ENCODE measurements at places on chromosomes 4 and X.
A peak's percentile ranks its signal among the peaks of the same experiment; 100 is the strongest.

DNA sequence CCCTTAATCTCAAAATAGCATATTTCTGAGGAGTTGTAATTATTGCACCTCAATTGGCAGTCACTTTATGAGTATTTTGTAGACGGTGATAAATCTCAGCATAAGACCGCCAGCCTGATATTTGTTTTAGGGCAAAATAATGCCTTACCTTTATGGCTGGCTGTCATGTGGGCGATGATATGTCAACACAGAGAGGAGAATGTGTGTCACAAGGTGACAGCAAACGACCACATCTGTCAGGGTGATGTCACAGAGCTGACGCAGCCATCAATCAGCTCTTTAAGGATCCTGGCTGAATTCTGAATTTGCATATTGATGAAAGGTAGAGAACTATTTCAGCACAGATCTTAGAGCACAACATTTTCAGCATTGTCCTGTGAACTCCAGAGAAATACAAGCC, 209.7 kb downstream of the CEP135 start:
- no peak for DNase-seq

- DNase-seq, result no peak
These were observed 4.4 kb downstream of the GSPT2 start for GRCh38 chrX:51747671-51748070.

DNA sequence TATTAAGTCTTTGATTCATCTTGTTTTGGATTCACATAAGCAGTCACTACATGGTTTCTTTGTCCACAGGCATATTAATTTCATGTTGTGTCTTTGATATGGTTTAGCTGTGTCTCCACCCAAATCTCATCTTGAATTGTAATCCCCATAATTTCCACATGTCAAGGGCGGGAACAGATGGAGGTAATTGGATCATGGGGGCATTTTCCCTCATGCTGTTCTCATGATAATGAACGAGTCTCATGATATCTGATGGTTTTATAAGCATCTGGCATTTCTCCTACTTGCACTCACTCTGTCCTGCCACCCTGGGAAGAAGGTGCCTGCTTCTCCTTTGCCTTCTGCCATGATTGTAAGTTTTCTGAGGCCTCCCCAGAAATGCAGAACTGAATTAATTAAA, 1811.2 kb upstream of the PCDH10 start:
- DNase-seq, result no peak

- DNase-seq, result no peak
These were observed 430.9 kb downstream of the C4orf33 start for GRCh38 chr4:129526812-129527211.

- no peak for DNase-seq
These were observed 215.2 kb upstream of the PSAPL1 start for GRCh38 chr4:7649741-7650531.

GRCh38 chr4:108943976-108944591, 181.2 kb upstream of the ETNPPL start:
- no peak for DNase-seq

- DNase-seq, result no peak
These were observed 57.5 kb upstream of the DYNLT3 start for GRCh38 chrX:37904833-37905232.

- no peak for DNase-seq
These were observed 40.2 kb upstream of the EPGN start for GRCh38 chr4:74267998-74268606.

GRCh38 chrX:72305286-72306084, at the start of gene CITED1:
Gene CITED1 (minus strand): TSS chrX:72305914. CDS start chrX:72302869, 3,045 bp downstream.
- no peak for DNase-seq

DNA sequence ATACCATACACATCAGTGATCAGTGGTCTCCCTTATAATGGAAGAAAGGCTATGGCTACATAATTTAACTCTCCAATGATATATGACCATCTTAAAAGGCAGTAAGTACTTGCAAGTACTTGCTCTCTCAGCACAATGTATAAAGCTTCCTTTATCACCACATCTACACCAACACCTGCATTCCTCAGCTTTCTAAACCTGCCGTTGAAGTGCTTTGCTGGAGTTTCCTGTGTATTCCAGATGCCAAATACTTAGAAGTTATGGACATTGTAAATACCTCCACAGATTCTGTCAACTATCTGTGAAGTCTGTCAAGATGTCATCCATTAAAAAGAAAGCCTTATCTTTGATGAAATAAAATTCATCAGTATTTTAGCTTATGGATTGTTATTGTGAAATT, 335.0 kb upstream of the GALNTL6 start:
- DNase-seq, result no peak

GRCh38 chr4:23268072-23268771, 575.5 kb downstream of the GBA3 start:
- no peak for DNase-seq

- peak; percentile 54 for DNase-seq
These were observed 58.2 kb upstream of the DYNLT3 start for GRCh38 chrX:37905436-37906147.

- no peak for DNase-seq
These were observed 9.4 kb downstream of the PLCXD1 start for GRCh38 chrX:290476-291166.

DNA sequence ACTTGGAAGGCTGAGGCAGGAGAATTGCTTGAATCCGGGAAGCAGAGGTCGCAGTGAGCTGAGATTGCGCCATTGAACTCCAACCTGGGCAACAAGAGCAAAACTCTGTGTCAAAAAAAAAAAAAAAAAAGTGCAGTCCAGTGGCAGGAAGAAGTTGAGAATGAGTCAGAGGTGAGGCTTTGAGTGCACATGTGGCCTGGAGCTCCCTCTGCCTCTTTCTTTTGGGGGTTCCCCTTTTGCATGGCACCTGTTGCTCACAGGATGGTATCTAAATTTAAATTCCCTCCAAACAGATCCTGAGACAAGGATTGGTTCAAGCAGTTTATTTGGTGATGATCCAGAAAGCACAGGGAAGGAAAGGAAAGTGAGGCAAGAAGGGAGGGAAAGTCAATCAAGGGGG, 151.4 kb upstream of the STX18 start:
- no peak for DNase-seq

DNA sequence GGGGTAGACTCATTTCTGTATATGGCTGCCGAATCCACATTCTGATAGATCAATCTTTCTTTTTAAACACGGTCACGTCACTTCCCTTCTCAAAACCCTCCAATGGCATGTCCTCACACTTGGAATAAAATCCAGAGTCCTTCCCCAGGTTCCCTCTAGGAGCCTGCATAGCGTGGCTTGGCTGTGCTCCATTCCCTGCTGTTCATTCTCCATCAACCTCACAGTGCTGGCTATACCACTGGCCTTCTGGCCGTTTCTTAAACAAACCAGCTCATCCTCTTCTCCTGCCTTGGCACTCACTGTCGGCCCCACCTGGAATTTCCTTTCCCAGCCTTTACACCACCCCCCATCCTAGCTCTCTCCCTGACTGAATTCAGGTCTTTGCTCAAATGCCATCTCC, 77.1 kb downstream of the RBM47 start:
- no peak for DNase-seq

DNA sequence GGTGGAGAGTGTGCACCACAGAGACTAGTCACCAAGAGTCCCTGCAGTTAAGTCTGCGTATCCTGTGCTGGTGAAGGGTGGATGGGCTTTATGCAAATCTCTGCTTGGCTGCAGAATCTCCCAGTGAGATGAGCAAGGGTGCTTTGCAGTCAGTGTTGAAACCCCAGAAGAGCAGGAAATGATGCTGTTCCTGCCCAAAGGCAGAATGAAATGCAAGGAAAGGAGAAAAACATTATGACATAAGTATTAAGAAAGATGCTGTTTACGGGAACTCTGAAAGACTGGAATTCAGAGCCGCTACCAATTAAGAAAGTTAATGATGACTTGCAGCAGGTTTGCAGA, 25.4 kb upstream of the ACSL1 start:
- DNase-seq, result no peak

- DNase-seq, result no peak
These were observed 67.4 kb downstream of the GLRB start for GRCh38 chr4:157143369-157143768.

DNA sequence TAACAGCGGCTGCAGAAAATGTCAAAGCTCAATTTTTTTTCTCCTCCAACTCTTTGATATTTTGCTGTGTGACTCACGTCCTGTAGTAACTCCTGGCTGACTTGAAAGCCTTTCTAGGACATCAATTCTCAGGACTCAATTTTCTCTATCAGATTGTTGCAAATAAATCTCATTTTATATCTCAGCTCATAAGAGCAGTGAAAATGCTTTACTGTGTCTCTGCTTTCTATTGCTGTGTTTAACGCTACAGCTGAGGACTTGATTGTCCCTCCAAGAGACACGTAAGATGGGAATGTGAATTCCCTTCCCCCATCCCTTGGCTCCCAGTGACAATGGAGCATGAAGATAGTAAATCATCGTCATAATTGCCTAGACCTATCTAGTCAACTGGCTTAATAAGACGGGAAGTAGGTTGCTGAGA, 20.5 kb upstream of the CBR4 start:
- no peak for DNase-seq

- no peak for DNase-seq
These were observed 1.5 kb upstream of the FAM193A start for GRCh38 chr4:2534904-2535375.

GRCh38 chrX:25202827-25203226, 187.1 kb upstream of the ARX start:
- DNase-seq, result no peak

- no peak for DNase-seq
These were observed 513.0 kb downstream of the FSTL5 start for GRCh38 chr4:161650812-161651211.

DNA sequence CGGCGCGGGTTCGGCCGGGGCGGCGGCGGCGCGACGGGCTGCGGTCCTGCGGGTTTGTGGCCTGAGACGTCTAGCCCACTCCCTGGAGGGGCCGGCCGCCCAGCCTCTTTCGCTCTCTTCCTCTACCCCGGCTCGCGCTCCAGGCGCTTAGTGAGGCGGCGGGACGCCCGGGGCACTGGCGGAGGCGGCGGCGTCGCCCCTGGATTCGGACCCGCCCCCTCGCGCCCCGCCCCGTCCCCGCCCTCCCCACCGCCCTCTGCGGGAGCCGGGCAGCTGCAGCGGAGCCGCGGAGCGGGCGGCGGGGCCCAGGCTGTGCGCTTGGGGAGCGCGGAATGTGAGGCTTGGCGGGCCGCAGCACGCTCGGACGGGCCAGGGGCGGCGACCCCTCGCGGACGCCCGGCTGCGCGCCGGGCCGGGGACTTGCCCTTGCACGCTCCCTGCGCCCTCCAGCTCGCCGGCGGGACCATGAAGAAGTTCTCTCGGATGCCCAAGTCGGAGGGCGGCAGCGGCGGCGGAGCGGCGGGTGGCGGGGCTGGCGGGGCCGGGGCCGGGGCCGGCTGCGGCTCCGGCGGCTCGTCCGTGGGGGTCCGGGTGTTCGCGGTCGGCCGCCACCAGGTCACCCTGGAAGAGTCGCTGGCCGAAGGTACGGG, at the start of gene BMP2K:
TSS of gene BMP2K (plus strand) at position 272 of the 650 bp plus-strand sequence. CDS start at position 466, 194 bp downstream.
- DNase-seq, result peak; percentile 94
